ENCODE measurements at places on chromosomes 7 and 10.

- DNase-seq, result no peak
Observed at GRCh38 chr10:71504168-71504567, 107.4 kb downstream of the CDH23 start.

DNA sequence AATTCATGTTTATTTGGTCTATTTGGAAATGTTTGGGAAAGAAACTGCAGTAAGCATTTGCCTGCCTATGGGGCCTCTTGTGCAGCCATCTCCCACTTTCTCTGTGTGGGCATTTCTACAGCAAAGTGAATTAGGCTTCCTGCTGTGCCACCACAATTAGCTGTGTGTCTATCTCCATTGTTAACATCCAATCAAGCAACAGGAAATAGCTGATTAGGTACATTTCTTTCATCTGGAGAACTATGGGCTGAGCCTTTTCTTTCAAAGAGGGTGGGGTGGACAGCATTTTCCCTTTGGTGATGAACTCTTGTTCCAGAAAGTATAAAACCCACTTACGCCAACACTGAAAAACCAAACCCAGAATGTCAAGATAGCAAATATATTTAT is 640.0 kb downstream of the ACTR3B start:
- DNase-seq, result no peak

GRCh38 chr7:25124465-25125136 is 459 bp downstream of the CYCS start:
- DNase-seq, result no peak

GRCh38 chr10:112210666-112211065 is 27.1 kb upstream of the GPAM start:
- no peak for DNase-seq

- no peak for DNase-seq
Observed at GRCh38 chr10:27759483-27760272, 14.1 kb upstream of the MKX start.

- DNase-seq, result no peak
Observed at GRCh38 chr10:30431435-30431911, 2.5 kb upstream of the MAP3K8 start.

DNA sequence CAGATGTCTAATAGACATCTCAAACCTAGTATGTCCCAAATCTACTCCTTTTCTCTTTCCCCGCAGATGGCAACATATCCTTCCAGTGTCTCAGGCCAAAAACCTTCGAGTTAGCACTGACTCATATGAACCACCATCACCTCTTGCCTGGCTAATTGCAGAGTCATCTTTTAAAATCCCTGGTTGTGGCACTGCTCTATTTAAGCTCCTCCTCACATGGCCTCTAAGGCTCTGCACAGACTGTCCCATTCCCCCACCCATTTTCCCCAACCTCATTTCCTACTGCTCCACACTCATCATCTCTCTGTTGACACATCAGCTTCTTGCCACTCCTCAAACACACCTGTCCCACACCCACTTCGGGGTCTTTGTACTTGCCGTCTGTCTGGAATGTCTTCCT is 16.8 kb upstream of the HBP1 start:
- no peak for DNase-seq

GRCh38 chr7:142964502-142965246 is 2.5 kb upstream of the KEL start:
- no peak for DNase-seq

- no peak for DNase-seq
Observed at GRCh38 chr7:78260826-78261225, 462.3 kb downstream of the PHTF2 start.

GRCh38 chr7:8637322-8637721 is 203.9 kb downstream of the NXPH1 start:
- no peak for DNase-seq

DNA sequence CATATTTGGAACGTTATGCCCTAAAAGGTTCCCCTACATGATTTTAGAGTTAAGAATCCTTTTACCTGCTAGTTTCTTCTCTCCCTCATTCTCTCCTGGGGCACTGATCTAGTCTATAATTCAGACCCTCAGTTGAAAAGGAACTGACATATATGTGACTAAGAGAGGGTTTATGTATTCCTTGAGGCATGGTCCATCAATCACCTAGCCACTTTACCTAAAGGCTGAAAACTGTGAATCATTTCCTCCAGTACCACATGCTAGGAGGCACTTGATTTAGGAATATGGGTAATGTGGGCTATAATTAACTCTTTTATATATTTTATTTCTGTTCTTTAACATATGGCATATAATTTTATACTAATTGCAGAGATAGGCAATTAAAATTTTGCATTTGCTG is 303.5 kb downstream of the BBS9 start:
- no peak for DNase-seq

DNA sequence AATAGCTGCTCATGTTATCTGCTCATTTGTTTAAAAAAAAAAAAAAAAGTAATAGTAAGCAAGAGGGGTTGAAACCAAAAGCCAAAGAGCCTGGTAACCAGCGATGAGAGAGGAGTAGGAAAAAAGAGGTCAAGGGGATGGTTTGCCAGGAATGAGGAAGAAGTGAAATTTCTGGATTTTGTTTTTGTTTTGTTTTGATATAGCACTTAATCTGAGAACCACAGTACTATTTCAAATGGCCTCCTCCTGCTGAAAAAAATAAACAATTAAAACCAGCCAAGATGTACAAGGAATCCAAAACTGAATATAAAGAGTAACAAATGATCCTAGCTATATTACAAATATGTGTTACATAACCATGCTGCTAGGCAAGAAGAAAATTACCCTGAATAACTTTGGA is 213.1 kb downstream of the FGFR2 start:
- DNase-seq, result no peak

GRCh38 chr10:97791824-97792721 is 20.3 kb upstream of the SFRP5 start:
- DNase-seq, result peak; percentile 72

DNA sequence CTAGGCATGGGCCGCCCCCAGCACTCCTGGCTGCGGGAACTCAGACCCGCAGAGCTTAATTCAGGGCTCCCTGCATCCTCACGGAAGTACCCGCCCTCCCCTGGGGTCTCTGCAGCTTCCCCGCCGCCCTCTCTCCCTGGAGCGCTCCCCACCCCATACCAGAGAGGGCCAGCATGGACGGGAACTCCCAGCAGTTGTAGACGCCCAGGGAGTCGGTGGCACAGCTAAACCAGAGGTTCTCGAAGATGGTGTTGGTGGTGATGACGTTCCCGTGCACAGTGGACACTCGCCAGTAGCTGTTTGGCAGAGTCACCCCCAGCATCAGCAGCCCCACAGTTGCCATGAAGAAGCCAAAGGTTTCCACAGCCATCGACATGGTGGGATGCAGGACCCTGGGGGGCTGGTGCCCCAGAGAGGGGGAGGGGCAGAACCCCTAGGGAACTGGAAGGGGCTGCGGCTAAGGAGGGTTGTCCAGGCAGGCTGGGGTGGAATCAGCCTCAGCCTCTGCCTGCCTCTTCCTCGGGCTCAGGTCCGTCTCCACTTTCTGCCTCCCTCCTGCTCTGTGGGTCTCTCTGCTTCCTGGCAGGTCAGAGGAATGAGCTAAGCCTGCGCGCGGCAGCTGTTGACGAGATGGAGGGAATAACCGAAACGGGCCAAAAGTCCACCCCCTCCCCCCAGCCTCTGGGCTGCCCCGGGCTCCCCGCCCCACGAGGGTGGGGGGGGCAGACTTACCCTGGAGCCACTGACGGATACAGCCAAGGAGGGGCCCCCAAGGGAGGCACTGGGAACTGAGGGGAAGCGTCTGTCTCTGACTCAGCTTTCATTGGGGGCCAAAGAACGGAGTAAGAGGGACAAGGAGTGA is at the start of gene CLDN15:
CLDN15 (minus strand) TSS at position 597 of the 862 bp plus-strand sequence; CDS start at position 376, 221 bp downstream.
- DNase-seq, result peak; percentile 2

DNA sequence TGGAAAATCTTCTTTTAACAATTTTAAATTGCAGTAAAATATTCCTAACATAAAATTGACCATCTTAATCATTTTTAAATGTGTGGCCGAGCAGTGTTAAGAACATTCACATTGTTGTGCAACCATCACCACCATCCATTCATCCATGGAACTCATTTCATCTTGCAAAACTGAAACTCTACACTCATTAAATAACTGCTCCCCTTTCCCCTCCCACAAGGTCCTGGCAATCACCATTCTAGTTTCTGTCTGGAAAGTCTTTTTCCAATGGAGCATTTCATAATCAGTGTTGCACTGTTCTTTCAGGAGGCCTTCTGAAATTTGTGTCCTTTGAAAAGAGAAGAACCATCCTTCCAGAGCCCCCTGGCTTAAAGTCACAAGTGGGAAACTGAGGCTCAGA is 233.1 kb downstream of the PLXNA4 start:
- DNase-seq, result no peak

DNA sequence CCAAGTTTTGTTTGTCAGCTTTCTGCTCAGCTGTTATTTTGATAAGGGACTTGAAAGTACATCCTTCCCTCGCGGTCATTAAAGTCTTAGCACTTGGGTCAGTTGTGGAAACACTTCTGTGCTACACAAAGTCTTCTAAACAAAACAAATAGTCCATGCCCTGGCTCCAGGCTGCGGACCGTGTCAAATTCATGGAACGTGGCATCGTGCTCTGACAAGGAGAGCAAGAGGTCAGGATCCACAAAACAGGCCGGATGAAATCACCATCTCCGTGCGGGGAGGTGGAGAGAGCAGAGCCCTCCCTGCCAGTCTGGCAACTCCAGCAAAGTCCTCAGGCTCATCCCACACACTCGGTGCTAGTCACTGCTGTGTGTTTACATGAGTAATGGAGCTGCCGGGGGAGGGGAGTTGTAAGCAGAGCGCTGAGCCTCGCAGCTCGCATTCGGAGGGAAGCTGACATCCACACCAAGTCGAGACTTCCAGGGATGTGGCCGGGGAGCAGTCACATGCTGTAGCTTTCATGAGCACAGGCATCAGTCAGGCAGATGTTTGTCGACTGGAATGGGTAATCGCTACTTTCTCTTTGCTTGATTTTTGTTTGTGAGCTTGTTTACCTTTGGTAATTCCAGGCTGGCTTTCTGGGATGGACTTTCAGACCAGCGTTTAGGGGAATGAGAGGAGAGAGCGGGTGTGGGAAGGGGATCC is 147.6 kb downstream of the ARID5B start:
- DNase-seq, result no peak

DNA sequence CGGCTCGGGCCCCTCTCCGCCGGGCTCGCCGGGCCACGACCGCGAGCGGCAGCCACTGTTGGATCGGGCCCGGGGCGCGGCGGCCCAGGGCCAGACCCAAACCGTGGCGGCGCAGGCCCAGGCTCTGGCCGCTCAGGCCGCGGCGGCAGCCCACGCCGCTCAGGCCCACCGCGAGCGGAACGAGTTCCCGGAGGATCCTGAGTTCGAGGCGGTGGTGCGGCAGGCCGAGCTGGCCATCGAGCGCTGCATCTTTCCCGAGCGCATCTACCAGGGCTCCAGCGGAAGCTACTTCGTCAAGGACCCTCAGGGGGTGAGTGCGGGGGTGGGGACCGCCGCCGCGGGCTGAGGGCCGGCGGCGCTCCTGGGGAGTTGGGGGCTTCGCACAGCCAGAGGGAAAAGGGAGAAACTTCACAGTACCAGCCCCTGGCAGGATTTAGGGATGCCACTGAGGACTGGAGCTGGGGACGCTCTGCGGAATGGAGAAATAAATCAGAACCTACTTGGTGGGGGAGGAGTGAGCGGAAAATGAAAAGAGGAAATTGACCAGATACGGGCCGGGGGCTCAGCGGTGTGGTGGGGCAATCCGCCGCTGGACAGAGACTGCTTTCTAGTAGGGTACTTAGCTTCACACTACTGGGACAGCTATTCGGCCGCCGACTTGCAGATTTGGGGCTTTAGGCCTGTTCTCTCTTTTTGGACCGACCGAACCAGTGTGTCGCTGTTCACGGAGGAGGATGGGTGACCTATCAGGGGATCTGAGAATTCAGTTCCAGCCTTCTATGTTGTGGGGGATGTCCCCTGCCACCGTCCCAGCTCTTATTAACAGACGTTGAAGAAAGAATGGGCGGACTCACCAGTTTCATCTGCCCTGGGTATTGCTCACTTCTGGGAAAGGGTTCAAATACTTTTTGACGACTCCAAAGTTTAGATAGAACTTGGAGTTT is 669 bp downstream of the PI4K2A start:
- no peak for DNase-seq

GRCh38 chr7:155793720-155794119 is 18.5 kb downstream of the SHH start:
- no peak for DNase-seq

GRCh38 chr7:121076350-121077164 is 88.0 kb downstream of the CPED1 start:
- no peak for DNase-seq

DNA sequence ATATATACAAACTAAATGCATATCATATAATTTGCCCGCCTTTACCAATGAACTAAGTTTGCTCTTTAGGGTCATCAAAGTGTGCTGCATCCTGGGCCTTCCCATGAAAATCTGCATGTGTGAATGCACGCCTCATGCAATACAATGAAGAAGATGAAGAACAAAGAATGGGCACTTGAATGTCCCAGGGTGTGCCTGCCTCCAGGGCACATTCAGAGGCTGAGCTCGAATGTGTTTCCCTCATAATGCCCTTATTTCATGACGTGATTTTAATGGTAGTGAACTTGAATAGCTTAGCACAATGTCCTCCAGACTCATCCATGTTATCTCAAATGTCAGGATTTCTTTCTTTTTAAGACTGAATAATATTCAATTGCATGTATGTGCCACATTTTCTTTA is 824.9 kb downstream of the TNS3 start:
- DNase-seq, result no peak

GRCh38 chr10:43905512-43906236 is 257.0 kb upstream of the ZNF32 start:
- DNase-seq, result no peak

GRCh38 chr7:28656529-28656928 is 244.2 kb downstream of the CREB5 start:
- no peak for DNase-seq

- DNase-seq, result no peak
Observed at GRCh38 chr7:153838591-153838990, 213.6 kb upstream of the DPP6 start.

GRCh38 chr7:14504134-14504533 is 398.4 kb downstream of the DGKB start:
- no peak for DNase-seq

DNA sequence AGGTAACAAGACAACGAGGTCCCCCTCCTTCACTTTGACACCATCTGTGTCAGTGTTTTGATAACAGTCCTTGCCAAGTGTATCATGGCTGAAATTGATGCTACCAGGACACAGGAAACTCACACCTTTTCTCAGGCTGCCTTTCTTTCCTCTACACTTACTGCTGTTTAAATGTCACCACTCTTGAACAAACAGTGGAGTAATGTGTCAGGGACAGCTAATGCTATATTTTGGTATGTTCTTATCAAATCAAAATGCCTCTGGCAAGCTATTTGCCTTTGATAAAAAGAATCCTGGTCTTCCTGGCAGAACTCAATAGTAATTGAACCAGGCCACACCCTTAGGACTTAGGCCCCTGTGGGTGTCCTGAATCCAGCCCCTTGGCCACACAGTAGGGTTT is 692.9 kb downstream of the LRMDA start:
- DNase-seq, result no peak

GRCh38 chr7:130301501-130302020 is 8.6 kb downstream of the CPA4 start:
- no peak for DNase-seq

GRCh38 chr10:15123749-15124184 is 26.6 kb downstream of the RPP38 start:
- DNase-seq, result no peak

Measured in D721Med (cell line).